Lower leg skin (tissue), 4 donors: ENCODE measurements at places on chromosomes 6 and 20. TPM values are rescaled to one million over a fixed set of nuclear protein-coding genes. Genes with fewer than 3 reads are reported as not detected.

DNA sequence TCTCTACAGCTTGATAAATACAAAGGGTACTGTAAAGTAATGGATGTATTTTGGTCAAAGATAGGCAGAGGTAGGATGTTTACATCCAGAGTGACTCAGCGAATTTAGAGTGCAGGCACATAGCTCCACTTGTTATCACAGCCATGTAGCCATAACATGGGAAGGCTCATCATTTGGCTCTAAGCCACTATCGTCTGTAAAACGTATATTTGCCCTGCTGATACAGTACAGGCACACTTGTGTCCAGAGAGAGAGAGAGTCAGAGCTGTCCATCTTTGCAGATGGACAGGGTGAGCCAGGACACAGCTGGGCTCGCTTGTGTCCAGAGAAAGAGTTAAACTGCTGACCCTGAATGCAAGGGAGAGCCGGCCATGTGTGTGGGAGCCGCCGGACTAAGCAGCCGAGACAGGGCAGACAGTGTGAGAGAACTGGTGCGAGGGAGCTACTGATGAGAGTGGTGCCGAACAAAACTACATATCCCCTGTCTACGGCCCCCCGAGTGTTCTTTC lies 619.0 kb downstream of the DOK5 start:
- DNase-seq, result no peak

DNA sequence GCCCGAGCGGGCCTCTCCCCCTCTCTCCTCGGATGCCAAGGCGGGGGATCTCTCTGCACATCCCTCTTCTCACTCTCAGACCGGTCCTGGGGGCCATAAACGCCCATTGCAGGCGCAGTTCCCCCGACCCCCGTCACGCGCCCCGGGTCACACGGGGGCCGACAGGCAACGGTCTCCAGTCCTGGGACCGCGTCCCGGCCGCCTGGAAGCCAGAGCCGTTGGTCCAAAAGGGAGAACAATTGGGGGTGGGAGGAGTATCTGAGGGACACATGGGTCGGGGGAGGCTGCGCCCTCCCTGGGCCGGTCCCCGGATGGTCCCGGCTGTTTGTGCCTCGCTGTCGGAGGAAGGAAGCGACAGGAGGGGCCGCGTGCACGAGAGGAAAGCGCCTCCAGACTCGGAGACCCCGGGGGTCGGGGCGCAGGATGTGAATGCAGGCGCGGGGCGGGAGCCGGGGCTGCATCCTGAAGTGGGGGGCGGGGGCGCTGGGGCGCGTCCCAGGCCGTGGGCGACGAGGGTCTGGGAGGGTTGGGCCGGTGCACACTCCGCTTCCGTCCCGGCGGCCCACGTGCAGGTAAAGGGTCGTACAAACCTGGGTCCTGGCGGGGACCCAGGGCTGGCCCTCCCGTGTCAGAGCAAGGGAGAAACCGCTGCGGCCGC lies 903 bp downstream of the SLC4A11 start:
- DNase-seq, result no peak

- DNase-seq, result peak; percentile 87
Observed at GRCh38 chr6:159761129-159761872, 544 bp upstream of the ACAT2 start.

DNA sequence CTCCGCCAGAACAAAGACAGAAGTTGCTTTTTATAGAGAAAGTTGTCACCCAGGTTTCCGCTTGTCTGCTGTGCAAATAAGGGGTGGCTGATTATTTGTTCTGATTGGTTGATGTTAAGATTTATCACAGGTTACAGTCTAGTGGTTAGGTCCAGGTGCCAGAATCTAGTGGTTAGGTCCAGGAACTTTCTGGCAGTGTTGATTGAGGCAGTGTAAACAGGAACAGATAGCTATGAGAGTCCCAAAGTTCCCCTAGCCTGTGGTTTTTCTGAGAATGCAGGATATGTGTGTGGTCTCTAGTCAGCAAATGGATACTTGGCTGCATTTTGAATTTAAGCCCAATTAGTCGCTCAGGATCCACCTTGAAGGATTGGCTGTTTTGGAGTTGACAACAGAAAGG lies 148.0 kb downstream of the TMEM200A start:
- DNase-seq, result no peak

- DNase-seq, result no peak
Observed at GRCh38 chr6:114106020-114106419, 135.1 kb upstream of the HDAC2 start.

Gene SIRPB1
- not detected for total RNA-seq

GRCh38 chr6:90369024-90369519 lies 72.4 kb upstream of the BACH2 start:
- DNase-seq, result peak; percentile 84

Gene PSMA7
- 212 TPM for total RNA-seq

- no peak for DNase-seq
Observed at GRCh38 chr6:35295521-35296315, 1.9 kb upstream of the DEF6 start.

GRCh38 chr6:36120539-36120938 lies 9.8 kb upstream of the MAPK13 start:
- DNase-seq, result no peak

DNA sequence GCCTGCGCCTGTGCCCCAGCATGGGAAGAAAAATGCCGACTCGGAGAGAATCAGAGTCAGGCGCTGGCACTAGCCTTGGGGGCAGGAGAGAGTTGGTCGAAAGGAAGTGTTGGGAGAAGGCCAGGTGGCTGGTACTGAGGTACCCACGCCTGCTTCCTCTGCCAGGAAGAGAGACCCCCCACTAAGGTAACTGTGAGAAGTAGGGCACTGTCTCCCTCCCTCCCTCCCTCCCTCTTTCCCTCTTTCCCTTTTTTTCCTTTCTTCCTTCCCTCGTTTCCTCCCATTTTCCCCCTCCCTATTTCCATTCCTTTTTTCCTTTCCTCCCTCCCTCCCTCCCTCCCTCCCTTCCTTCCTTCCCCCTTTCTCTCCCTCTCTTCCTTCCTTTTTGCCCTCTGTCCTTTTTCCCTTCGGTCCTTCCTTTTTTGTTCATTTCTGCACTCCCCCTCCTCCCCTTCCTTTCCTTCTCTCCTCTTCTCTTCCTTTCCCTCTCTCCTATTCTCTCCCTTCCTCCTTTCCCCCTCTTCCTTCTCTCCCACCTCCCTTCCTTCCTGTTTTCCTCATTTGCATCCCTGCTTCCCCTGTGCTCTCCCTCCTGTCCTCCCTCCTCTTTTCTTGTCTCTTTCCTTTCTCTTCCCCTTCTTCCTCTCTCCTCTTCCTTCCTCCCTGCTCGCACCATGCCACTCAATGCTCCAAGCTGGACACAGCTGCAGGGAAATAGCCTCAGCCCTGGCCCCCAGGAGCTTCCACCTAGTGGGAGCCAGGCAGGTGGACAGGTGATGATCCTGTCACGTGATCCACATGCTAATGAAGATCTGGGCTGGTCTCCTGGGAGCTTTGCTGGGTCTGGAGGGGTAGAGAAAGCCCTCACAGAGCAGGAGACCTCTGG lies 148.0 kb downstream of the DHX35 start:
- no peak for DNase-seq

GRCh38 chr6:163670336-163670735 lies 255.8 kb downstream of the QKI start:
- DNase-seq, result no peak

Gene CITED2
- total RNA-seq, result 155 TPM

GRCh38 chr6:157622427-157622826 lies 200.6 kb upstream of the SNX9 start:
- no peak for DNase-seq

Gene C6orf58
- not detected for total RNA-seq

GRCh38 chr6:20840675-20841074 lies 306.4 kb downstream of the CDKAL1 start:
- DNase-seq, result no peak

DNA sequence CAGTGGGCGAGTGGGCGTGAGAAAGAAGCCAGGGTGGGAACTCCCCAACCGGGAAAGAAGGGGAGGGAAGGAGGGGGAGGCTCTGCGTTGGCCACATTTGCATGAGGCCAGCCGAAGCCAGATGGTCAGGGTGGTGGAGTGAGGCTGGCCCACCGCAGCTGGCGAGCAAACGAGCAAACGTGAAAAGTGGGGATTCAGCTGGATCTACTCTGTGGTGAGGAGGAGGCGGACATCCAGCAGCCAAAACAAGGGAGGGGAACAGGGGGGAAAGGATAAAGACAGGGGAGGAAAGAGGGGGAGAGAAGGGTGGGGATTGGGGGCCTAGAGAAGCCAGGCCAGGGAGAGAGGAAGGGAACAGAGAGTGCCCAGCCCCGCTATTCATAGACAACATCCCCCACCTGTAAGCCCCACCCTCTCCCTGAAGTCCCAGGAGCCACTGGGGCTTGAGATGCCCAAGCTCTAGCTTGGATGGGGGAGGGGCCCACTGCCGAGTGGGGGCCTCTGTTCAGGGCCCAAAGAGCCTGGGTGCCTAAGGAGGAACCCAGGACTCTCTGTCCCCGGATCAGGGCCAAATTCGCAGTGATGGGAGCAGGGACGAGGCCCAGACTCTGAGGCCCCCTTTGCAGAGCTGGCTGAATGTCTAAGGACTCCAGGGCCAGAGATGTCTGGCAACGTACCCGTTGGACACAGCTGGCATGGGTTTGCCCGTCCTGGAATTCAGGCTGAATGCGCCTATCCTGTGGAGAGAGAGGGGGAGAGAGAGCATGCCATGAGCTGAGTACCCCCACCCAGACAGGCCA lies 45.1 kb downstream of the CPNE5 start:
- no peak for DNase-seq

Gene TMEM244
- total RNA-seq, result not detected

Gene DCBLD1
- total RNA-seq, result 3.3 TPM

Gene C6orf47
- total RNA-seq, result 39.9 TPM

- DNase-seq, result no peak
Observed at GRCh38 chr20:42493001-42493400, 696.7 kb downstream of the PTPRT start.

DNA sequence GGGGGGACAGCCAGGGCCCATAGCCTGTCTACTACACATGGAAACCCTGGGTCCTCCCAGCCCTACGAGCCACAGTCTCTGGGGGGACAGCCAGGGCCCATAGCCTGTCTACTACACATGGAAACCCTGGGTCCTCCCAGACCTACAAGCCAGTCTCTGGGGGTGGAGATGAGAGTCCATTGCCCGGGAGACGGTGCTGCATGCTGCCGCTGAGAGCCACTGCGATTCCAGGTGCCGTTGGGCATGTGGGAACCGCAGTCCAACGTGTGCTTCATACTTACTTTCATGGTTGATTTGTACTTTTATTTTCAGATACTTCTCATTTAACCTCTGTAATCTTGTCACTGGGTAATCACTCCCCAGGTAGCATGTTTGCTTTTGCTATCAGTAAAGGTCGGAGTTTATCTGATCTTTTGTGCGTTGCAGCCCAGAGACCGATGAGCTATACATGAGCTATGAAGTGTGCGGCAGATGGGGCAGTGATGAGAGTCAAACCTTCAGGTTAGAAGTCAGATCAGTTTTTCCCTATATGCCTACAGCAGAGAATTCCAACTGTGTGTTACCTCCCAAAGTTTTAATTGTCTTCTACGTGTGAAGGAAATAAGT lies 58.2 kb downstream of the SMOC2 start:
- DNase-seq, result no peak
